ENCODE measurements at places on chromosomes 7 and 10.

DNA sequence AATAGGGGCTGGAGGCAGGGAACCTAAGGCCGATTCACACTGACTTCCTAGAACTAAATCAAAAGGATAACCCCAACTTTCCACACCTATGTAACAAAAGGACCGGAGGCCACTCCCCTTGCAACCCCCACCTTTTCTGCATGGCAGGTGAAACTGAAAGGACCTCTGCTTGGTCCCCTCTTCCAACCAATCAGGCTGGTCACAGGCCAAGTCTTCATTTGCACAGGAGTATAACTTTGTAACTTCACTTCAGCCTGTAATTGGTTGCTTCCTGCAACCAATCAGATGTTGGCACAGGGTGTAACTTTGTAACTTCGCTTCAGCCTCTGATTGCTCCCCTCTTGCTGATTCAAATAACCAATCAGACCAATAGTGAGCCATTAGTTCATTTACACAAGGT is 190.0 kb downstream of the FAM107B start:
- no peak for DNase-seq

DNA sequence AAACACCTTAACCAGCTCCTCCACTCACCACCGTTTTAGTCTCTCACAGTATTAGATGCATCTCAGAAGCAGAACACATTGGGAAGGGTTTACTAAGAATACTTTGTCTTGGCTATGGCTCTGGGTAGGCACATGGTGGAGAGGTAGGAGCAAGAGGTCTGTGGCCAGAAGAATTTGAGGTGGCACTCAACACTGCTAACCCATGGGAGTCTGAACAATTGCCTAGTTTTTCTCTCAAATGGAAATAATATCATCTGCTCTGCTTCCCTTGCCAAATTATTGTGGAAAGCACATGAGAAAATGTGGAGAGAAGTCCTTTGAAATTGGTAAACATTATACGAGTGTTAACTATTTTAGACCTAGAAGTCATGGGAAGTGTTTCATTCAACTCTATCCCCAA is 214.3 kb downstream of the SKAP2 start:
- no peak for DNase-seq

DNA sequence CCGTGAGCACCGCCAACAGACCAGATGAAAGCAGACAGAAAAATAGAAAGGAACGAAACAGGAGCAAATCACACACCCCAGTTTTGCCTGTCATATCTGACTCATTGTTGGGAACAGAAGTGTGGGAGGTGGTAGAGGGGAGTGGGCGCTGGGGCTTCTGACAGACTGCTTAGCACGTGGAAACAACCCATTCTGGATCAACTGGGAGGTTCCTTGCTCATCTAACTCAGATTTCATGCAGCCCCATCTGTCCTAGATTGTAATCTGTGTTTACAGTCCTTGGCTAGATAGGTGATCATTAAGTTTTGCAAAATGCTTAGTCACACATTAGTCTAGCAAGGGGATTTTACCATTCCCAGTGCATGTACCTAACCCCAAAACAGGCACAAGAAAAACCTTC is 154.1 kb downstream of the NRP1 start:
- no peak for DNase-seq

- no peak for DNase-seq
These were observed 3.1 kb upstream of the DRGX start for GRCh38 chr10:49398986-49399385.

DNA sequence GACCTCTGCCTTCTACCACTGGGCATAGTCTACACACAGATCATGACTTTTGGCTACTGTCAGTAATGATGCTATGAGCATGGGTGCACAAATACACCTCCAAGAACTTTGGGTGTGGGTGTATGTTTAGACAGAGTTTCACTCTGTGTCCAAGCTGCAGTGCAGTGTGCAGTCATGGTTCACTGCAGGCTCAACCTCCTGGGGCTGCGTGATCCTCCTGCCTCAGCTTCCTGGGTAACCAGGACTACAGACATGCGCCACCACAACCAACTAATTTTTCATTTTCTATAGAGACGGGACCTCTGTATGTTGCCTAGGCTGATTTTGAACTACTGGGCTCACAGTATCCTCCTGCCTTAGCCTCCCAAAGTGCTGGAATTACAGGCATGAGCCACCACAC is 194.4 kb downstream of the NSUN6 start:
- no peak for DNase-seq

- DNase-seq, result no peak
These were observed 7.9 kb upstream of the GSDME start for GRCh38 chr7:24764972-24765744.

DNA sequence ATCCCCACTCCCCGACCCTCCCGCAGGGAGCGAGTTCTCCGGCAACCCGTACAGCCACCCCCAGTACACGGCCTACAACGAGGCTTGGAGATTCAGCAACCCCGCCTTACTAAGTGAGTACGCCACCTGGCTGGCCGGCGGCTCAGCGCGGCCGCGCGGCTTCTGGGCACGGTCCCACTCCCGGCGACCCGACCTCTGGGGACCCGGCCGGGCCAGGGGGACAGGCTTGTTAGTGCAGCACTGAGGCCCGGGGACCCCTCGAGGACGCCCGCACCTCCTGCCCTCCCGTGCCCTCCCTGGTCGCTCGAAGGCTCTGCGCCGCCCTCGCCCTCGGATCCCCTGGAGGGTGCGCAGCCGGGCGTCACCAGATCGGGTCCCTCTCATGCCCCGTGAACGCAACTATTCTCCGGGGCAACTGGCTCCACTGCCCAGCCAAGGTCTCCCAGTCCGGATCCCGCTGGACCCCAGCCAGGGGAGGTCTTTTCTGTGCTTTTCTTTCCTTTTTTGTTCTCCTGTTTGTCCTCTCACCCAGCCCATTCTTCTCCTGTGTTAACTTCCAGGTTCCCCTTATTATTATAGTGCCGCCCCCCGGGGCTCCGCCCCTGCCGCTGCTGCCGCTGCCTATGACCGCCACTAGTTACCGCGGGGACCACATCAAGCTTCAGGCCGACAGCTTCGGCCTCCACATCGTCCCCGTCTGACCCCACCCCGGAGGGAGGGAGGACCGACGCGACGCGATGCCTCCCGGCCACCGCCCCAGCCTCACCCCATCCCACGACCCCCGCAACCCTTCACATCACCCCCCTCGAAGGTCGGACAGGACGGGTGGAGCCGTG is 81.8 kb downstream of the PAX2 start:
- no peak for DNase-seq

DNA sequence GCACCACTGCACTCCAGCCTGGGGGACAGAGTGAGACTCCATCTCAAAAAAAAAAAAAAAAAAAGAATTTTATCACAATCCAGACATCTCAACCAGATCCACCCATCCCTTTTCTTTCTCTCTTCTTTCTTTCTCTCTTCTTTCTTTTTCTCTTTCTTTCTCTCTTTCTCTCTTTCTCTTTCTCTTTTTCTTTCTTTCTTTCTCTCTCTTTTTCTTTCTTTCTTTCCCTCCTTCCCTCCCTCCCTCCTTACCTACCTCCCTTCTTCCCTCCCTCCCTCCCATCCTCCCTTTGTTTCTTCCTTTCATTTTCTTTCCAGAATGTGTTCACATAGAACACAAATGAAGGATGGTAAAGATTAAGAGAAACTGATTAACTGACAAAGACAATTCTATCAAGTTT is 18.1 kb upstream of the HOXA13 start:
- DNase-seq, result no peak

- DNase-seq, result no peak
These were observed 601.3 kb upstream of the GHITM start for GRCh38 chr10:83538047-83538446.

GRCh38 chr7:8134089-8134733 is 127.8 kb downstream of the ICA1 start:
- DNase-seq, result no peak
